Activated CD4-positive, alpha-beta T cell treated with anti-CD3 and anti-CD28 coated beads, Interleukin-2, amount 50 U/mL, for 4 hours (primary cell): ENCODE measurements at places on chromosomes 7 and 10.

- no peak for DNase-seq
Measured at GRCh38 chr7:94130716-94131115, 126.6 kb upstream of the BET1 start.

- no peak for DNase-seq
Measured at GRCh38 chr7:133536450-133536849, 283.6 kb downstream of the EXOC4 start.

DNA sequence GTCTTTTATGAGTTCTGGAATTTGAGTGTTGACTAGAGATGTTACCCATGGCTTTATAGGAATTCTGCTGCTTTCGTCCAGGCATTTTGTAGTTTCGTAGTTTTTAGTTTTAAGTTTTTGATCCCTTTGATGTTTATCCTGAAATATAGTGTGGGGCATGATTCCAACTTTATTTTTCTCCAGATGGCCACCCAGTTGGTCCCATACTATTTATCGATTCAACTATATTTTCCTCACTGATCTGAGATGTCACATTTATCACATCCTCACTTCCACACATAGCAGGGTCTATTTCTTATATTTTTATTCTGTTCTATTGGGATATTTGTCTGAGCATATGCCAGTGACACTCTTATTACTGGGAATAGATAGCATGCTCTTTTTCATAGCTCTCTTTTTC is 33.9 kb downstream of the ADRA2A start:
- DNase-seq = no peak

- DNase-seq = no peak
Measured at GRCh38 chr7:46539892-46540483, 618.9 kb upstream of the IGFBP3 start.

DNA sequence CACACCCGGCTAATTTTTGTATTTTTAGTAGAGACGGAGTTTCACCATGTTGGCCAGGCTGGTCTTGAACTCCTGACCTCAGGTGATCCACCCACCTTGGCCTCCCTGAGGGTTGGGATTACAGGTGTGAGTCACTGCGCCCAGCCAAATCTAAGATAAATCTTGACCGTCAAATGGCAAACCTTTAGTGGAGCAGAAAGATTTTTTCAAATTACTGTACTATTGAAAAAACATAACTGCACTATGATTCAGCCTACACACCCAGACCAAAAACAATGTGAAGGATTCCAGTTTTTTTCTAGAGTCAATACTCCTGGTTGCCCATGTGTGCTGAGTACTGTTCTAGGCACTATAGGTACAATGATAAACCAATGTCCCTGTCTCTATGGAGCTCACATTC is 33.9 kb upstream of the SVIL start:
- no peak for DNase-seq

- no peak for DNase-seq
Measured at GRCh38 chr10:73262105-73262730, 9.8 kb upstream of the MRPS16 start.

DNA sequence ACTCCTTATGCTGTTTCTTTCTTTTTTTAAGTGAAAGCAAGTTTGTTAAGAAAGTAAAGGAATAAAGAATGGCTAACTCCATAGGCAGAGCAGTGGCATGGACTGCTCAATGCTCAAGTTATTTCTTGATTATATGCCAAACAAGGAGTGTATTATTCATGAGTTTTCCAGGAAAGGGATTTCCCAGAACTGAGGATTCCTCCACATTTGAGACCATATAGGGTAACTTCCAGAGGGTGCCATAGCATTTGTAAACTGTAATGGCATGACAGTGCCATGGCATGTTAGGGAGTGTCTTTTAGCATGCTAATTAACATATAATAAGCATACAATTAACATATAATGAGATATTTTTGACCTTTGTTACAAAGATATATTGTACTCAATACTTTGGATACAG is 1034.5 kb upstream of the PHF14 start:
- DNase-seq = no peak

DNA sequence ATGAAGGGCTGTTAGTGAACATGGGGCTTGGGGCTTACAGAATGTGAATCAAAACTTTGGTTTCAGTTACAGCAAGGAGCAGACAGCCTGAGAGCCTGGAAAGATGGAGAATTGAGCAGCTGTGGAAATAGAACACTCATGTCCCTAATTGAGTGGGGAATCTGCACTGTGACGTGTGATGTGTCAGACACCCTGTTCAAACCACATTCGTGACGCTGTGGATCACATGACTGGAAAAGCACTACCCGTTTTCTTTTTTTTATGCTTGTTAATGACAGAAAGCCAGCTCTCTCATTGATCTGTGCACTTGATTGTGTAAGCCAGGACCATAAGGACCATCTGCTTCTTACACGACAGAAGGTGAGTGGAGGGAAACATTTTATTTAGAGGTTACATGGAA is 15.1 kb upstream of the TBX20 start:
- no peak for DNase-seq

GRCh38 chr7:35645691-35646090 is 49.2 kb downstream of the HERPUD2 start:
- no peak for DNase-seq

DNA sequence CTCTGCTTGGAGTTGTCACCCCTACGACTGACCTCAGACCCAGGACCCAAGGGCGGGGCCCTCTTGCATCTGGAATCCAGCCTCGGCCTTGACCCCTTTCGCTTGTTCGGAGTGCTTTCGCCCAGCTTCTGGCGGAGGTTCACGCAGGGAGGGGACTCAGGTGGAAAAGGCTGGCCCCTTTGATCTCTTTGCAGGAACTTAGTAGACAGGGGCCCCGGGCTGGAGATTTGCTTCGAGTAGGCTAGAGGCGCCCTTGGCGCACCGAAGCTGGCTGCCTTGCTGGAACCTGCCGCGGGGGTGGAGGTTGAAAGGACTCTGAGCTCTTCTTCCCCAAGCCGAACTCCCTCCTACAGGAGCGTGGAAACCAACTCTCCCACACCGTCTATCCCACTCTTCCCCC is 255.1 kb downstream of the OTUD1 start:
- DNase-seq = no peak

DNA sequence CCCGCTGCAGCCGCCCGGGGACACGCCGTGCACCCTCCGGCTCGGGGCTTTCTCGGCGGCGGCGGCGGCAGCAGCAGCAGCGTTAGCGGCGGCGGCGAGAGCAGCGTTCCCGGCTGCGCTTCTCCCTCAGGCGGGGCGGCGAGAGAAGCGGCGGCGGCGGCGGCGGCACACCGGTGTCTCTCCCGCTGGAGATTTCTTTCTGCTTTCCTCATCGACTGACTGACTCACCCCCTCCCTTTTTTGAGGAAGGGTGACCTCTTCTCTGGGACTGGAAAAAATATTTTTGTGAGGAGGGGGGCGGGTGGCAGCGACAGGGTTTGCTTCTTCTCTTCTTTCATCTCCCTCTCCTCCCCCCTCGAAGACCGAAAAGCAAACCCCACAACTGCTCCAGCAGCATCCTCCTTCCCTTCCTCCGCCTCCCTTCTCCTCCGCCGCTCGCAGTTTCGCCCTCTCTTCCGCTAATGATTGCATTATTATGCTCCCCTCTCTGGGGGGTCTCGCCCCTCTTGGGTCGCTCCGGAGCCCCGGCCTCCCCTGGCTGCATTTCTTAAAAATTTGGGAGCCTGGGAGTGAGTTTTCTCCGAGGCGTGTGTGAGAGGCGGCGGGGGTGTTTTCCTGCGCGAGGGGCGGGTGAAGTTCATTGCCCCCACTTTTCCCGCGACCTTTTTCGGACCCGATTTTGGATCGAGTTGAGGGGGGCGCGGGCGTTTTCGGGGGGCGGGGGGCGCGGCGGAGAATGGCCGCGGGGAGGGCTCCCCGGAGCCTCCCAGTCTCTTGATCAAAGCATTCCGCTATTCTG is 411 bp downstream of the AUTS2 start:
- no peak for DNase-seq

DNA sequence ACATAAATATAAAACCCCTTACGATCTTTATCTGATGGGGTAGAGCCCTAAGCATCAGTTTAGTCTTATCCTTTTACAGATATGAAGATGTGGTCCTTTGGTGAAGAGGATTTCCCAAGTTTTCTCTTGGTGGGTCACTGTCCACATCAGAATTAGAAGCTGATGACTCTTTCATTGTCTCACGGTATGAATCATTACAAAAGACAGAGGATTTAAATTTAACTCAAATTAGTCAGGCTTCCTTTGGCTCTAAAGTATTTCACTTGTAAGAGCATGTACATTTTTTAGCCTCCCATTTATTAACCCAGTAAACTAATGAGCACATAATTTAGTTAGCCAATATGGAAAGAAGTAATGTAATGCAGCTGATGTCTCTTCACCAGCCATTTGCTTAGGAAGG is 49.9 kb upstream of the TMEM26 start:
- DNase-seq = no peak
